ENCODE measurements at places on chromosomes 4 and X. TPM values are rescaled to one million over a fixed set of nuclear protein-coding genes. Genes with fewer than 3 reads are reported as not detected.

SPATA18 gene
- total RNA-seq = 3.8 TPM

MXRA5 gene
- not detected for total RNA-seq

RAB33A gene
- total RNA-seq = 0.20 TPM

DMRTC1 gene
- total RNA-seq = not detected

TXK gene
- total RNA-seq = not detected

Measured in A549 treated with GW870086 at 1 μM for 4 hours (cell line).